ENCODE measurements at places on chromosomes 4 and X.
A peak's percentile ranks its signal among the peaks of the same experiment; 100 is the strongest.

DNA sequence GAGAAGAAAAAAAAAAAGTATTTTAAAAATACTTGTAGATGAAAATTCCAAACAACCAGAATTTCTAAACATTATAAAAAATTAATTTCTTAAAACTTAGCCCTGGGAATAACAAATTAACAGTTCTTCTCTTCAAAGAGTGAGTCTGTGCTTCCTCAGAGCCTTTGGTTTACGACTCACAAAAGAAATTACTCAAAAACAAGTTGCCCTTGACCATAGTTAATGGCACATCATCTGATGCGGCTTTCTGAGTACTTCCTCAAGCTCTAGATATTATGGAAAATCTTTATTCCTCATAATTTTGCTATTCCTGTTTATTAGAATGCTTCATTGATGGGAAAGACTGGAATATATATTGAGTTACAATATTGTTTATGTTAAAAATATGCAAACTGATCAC is 23.7 kb downstream of the TAPT1 start:
- DNase-seq = no peak

DNA sequence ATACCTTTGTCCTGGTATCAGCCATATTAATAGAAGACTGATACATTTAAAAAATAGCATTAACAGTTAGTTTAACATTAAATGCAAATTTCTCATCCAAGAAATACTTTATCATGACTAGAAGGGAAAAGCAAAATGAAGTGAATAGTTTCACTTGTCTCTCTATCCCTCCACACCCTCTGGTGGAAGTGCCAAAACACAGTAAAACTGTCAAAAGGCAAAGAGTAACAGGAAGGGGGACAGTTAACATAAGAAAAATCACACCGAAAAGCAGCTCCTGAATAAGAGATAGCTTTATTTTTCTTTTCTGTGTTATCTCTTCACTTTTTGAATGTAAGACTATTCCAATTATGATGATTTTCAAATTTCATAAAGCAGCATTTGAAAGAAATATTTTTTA is 187.2 kb downstream of the FBXW7 start:
- no peak for DNase-seq

- DNase-seq = no peak
Measured at GRCh38 chr4:98485816-98486345, 172.5 kb downstream of the TSPAN5 start.

GRCh38 chr4:138235419-138235952 is 6.7 kb downstream of the SLC7A11 start:
- peak; percentile 96 for DNase-seq

- peak; percentile 42 for DNase-seq
Measured at GRCh38 chr4:139419388-139419914, 34.5 kb upstream of the RAB33B start.

DNA sequence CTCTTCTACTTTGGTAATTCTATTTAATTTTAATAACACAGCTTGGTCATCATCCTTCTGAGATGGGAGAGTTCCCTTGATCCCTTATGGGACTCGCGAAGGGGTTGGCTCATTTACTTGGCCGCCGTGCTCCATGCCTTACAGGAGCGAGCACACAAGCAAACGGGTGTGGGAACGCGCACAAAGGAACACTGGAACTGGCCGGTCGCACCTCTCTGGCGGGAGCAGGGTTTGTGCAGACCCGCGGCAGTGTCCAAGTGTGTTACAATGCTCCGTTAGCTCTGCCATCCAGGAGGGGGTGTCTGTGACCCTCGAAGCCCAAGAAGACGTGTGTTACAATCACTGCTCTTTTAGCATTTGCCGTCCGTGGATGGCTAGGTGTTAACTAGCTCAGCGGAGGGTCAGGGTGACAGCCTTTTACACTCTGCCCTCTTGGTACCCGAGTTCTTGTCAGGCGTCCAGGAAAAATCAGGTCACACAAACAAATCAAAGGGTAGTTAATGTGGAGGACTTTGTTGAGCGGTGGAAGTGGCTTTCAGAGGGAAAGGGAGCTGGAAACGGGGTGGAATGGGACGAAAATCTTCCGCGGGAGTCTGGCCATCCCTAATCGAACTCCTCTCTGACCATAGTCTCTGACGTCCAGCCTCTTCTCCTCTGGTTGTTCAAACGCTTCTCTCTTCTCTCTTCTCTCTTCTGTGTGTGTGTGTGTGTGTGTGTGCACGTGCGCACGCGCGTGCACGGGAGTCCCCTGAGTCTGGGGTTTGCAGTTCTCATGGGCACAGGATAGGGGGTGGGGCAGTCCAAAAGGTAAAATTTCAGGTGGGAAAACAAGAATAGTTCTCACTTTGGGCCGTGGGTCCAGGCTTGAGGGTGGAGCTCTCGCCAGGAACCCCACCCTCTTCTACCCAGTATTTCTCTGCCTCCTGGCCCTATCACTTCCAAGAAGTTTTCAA is 76.3 kb downstream of the SLC10A7 start:
- DNase-seq = no peak

DNA sequence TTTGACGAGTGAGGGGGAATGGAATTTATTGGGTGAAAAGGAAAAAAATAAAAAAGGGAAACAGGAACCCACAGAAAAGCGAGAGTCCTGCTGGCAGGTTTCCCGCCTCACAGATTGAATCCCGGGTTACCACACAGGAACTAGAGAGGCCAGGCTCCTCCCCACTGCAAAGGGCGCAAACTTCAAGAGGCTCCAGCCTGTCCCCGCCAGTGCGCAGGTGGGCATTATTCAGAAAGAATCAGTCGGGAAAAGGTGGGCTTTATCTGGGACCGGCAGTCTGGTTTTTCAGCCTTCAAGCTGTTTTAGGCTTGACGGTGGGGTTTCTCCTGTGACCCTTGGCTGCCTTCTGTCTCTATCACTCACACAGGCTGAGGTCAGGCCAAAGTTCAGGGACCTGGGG is 1496.8 kb downstream of the RPA4 start:
- DNase-seq = no peak

GRCh38 chr4:167906851-167907250 is 185.5 kb upstream of the ANXA10 start:
- DNase-seq = peak; percentile 54

DNA sequence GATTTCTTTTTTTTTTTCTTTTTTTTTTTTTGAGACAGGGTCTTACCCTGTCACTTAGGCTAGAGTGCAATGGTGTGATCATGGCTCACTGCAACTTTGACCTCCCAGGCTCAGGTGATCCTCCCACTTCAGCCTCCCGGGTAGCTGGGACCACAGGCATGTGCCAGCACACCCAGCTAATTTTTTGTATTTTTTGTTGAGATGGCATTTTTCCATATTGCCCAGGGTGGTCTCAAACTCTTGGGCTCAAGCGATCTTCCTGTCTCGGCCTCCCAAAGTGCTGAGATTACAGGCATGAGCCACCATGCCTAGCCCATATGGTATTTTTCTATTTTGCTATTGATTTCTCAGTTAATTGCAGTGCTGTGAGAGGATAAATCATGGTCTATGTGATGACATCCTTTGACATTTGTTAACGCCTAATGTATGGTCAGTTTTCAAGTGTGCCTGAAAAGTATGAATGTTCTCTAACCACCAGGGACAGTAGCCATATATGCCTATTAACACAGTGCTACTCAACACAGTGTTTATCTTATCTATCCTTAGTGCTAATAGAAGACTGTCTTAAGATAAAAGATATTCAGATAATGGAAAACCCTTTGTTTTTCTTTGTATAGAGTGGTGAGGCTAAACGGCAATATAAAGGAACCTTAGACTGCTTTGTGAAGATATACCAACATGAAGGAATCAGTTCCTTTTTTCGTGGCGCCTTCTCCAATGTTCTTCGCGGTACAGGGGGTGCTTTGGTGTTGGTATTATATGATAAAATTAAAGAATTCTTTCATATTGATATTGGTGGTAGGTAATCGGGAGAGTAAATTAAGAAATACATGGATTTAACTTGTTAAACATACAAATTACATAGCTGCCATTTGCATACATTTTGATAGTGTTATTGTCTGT is 9.1 kb upstream of the HSPA4L start:
- DNase-seq = no peak

GRCh38 chr4:84235126-84235944 is 263.8 kb downstream of the NKX6-1 start:
- no peak for DNase-seq

GRCh38 chrX:97326456-97326855 is 442.7 kb downstream of the RPA4 start:
- DNase-seq = no peak

DNA sequence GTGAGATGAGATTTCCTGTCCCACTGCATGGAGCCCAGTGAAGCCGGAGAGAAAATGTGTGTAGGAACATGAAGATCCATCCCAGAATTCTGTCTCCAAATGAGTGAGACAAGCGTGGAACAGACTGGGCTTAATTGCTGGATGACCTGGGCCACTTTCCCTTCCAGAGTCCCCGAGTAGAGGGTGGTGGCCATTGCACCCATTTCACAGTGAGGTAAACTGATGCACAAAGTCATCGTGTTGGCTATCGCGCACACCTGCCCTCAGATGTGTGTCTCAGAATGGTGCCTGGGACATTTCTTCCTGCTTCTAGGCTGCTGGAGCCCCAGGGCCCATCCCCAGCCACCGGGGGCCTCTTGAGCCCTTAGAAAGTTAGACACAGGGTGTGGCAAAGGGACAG is 43.0 kb upstream of the PSAPL1 start:
- DNase-seq = no peak

DNA sequence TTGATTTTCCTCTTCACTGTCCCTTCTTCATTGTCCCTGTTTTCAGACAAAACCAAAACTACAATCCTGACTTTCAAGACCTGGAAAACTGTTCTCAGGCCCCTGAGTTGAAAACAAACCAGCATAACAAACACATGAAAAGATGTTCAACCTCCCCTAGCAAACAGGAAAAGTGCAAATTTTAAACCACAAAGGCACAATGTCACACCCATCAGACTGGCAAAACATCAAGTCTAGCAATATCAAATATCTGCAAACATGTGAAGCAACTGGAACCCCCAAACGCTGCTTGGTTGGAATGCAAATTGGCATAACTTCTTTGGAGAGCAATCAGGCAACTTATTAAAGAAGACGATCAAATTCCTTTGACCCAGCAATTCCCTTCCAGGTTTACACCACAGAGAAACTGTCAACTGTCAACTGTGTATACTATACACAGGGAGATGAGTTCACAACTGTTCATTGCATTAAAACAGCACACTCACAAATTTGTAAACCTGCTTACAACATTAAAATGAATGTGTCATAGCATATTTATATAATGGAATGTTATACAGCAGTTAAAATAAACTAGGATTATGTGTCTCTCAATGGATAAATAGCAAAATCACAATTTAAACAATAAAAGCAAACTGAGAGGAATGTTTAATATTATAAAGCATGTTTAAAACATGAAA is 7.0 kb downstream of the USP46 start:
- no peak for DNase-seq

GRCh38 chrX:20500171-20500865 is 233.6 kb upstream of the RPS6KA3 start:
- no peak for DNase-seq

DNA sequence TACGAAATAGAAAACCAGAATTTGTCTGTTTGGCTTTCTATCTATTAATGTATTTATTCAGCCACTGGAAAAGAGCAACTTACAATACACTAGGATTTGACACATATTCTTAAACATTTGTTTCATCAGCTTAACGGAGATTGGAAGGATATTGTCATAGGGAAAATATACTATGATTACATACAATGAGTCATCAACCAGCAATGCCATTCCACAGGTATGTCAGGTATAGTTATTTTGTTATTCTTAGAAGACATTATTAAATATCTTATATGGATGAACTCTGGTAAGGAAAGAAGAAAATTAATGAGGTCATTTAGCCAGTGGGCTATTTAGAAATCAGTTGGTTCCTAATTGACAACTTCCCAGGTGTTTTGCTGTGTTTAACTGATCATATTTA is 926.6 kb downstream of the STIM2 start:
- DNase-seq = no peak

- peak; percentile 1 for DNase-seq
Measured at GRCh38 chrX:114584375-114584943, 573 bp downstream of the HTR2C start.

DNA sequence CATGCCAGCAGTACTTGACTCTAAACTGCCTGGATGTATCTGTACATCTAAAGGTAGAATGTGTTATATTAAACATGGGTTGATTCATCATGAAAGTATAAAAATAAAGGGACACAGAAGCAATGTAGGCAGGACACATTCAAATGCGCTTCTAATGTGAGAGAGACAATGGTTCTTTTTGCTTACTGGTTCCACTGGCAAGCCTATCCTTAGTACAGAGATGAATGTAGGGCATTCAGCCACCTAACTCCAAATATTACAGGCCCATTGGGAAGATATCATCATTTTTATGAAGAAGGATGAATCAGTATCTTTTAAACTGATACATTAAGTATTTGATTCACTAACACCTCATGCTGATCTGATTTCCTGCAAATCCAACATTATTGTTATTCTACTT is 18.0 kb downstream of the CDKL2 start:
- no peak for DNase-seq

GRCh38 chr4:16505726-16506125 is 279.5 kb upstream of the TAPT1 start:
- peak; percentile 23 for DNase-seq

- DNase-seq = peak; percentile 88
Measured at GRCh38 chrX:48498374-48498809, 10.4 kb upstream of the PORCN start.

- peak; percentile 77 for DNase-seq
Measured at GRCh38 chr4:121669163-121669550, 27.6 kb downstream of the ANXA5 start.

DNA sequence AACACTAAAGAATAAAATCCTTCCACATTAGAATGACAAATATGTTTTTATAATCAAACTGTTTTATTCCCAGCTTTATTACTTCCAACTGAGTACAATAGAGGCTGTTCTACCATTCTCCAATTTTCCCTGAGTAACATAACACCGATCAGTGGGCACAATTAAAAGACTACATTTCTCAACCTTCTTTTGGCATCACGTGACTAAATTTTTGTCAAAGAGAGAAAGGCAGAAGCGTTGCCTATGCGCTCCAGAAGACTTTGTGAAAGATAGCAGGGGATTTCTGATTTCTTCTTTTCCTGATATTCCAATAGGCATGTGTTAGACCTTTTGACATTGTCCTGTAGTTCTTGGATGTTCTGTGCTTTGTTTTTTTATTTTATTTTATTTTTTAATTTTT is 1705.6 kb upstream of the PCDH7 start:
- DNase-seq = no peak
